ENCODE measurements at places on chromosomes 2 and 18. TPM values are rescaled to one million over a fixed set of nuclear protein-coding genes. Genes with fewer than 3 reads are reported as not detected.

The APLF gene
- 10.0 TPM for total RNA-seq

The GCG gene
- not detected for total RNA-seq

The PSTPIP2 gene
- total RNA-seq, result 7.9 TPM

DNA sequence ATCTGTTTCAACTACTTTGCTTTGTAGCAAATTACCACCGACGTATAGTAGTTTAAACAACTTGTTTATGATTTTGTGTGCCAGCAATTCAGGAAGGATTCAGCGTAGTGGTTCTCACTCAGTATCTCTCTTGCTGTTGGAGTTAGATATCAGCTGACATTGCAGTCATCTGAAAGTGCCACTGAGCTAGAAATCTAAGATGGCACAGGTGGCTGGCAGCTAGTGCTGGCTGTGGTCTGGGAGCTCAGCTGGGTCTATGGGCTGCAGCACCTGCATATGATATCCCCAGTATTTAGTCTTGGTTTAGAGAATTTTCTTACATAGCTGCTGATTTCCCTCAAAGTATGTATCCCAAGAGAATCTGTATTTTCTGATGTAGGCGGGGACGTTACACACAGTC is 235.6 kb downstream of the SCG2 start:
- no peak for DNase-seq

DNA sequence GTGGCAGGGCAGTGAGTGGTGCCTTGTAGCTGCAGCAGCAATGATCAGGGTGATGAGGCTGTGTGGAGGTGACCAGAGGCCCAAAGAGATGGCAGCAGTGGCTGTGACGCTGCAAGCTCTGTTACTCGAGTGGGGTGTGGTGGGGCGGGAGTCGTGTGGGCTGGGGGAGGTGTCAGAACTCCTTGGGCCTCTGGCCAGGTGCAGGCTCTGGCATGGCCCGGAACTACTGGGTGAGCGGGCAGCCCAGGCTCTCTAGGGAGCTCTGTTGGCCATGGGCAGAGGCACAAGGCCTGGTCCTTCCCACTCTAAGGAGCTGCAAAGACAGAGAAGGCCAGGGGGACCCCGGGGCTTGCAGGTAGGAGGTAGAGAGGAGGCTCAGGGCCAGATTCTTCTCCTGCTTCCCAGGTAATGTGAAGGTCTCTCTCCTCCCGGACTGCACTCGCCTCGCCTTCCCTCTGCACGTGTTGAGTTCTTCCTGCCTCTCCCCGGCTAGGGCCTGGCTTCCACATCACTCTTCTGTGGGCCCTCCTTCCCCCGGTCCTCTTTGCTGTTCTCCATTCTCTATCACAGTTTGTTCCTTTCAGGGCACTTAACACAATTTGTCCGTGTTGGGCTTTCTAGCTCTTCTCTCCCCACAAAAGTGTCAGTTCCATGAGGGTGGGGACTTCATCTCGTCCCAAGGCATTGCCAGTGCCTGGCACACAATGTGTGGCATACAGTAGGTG is 114.8 kb downstream of the MCFD2 start:
- no peak for DNase-seq

DNA sequence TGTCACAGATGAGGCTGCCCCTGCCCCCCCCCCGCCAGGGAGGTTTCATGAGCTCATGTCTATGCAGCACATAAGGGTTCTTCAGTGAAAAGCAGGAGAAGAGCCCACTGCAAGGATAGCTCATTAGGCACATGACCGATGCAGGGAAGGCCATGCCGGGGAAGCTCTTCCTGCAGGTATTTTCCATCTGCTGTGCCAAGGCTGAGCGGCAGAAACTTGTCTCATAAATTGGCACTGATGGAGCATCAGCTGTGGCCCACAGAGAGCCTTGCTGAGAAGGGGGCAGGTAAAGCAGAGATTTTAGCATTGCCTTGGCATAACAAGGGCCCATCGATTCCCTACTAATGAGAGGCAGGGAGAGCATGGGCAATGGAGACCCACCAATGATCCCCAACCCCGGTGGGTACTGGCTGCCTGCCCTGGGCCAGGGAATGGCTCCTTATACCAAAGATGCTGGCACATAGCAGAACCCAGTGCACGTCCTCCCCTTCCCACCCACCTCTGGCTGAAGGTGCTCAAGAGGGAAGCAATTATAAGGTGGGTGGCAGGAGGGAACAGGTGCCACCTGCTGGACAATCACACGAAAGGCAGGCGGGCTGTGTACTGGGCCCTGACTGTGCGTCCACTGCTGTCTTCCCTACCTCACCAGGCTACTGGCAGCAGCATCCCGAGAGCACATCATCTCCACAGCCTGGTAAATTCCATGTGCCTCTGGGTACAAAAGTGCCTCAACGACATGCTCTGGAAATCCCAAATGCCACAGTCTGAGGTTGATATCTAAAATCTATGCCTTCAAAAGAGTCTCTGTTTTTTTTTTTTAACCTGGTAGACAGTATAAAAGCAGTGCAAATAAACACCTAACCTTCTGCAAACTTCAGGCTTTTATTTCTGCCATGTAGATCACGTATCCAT is 41.4 kb downstream of the STEAP3 start:
- DNase-seq, result no peak

DNA sequence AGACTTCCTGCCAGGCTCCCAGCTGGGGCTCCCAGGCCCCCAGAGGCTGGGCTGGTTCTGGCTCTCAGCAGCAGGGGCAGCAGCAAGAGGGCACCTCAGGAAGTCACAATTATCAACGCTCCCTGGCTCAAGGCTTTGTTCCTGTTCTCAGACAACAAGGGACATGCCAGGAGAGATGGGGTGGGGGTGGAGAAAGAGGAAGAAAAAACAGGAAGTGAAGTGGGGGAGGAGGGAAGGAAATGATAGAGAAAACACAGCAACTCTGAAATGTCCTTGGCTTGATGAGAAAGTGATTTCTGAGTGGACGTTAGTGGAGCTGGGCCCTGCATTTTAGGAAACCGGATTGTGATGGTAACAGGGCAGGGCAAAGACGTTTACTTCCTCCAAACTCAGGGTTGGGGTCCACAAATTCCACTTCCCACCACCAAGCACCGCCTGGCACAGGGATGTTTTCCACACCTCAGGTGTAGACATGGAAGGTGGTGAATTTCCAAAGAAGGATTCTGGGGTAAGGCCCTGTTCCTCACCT is 40.4 kb downstream of the CYRIA start:
- no peak for DNase-seq

All from skin of body (tissue), 3 donors.